AG04450 (cell line): ENCODE measurements at places on chromosomes 3 and 15.

GRCh38 chr15:48833526-48834239 lies 22.8 kb upstream of the CEP152 start:
- DNase-seq, result no peak

GRCh38 chr15:51281368-51281967 lies 56.9 kb downstream of the CYP19A1 start:
- DNase-seq, result no peak

DNA sequence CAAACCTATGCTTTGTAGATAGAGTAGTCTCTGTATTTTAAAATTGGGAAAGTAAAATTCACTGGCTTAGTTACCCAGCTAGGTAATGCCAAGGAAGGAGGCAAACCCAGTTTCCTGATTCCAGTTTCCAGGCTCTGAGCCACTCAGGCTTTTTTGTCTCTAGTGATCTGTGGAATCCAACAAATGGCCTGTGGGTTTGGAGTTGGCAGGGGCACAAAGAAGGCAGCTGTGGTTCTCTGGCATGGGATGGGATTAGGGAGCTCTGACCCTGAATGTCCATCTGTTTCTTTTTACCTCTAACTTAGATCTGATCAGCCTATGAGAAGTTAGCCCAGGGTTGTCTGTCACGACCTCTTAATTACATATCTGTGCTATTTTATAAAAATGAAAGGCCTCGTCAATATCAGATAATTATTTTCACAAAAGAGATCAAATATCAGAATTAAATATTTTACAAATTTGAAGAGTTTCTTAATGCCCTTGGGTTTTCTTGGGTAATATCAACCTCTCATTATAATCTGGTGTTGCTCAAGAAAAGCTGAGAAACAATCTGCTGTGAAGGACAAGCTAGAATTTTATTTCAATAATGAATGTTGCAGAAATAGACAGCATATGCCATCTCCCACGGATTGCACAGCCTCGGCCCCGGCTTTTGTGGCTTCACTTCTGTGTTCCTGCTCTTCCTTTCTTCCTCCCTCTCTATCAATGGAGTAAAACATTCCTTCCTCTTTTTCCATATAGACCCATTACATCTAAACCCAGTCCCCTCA lies 63.7 kb upstream of the DAZL start:
- DNase-seq, result no peak

DNA sequence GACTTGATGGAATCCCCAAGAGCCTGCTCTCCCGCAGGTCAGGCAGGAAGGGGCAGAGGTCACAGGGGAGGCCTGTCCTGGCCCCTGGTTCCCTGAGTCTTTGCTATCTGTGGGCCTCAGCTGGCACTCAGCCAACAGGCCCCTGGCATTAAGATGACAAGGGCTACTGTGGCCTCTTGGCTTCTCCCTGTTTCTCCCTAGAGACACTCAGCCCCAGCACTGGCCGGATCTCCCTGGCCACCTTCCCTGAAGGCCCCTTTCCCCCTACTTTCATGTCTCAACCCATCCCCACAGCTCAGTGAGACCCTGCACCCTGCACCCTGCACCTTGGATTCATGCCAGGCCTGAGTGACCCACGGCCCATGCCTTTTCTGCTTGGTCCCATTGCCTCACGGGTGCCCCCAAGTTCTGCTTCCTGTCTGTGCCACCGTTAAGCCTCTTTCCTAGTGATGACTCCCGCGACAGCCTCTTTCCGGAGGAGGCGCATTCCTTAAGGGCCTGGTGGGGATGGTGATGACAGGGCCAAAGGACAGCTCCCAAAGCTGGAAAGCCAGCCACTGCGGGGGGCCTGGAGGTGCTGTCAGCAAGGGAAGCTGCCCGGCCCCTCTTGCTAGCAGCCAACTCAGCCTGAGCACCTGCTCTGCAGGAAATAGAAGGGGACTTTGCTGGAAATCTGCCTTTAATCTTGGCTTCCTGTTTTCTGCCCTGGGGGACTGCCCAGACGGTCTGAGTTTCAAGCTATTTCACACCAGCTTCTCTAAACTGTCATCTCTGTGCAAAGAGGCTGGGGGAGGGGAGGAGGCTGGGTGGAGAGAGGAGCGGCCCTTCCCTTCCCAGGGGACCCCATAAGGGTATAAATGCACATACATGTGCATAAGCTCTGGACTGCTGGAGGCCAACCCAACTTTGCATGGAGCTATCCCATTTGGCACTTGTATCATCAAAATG lies 4.8 kb upstream of the CSK start:
- no peak for DNase-seq

DNA sequence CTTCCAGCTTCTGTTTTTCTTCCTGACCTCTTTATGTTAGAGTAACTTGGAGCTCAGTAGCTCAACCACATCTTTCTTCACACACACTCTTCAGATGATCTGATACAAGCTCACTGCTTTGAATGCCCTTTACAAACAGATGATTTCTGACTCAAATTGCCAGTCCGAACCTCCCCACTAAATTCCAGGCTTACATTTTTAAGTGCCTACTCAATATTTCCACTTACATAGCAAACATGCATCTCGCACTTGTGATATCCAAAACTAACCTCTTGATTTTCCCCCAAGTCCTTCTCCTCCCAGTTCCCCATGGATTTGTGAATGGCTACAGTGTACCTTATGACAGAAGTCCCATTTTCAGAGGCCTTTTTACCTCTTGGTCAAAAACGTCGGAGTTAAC lies 139.1 kb downstream of the GBE1 start:
- no peak for DNase-seq

GRCh38 chr15:40747685-40748631 lies 7.1 kb downstream of the RMDN3 start:
- DNase-seq, result no peak

GRCh38 chr15:67691450-67691849 lies 133.9 kb upstream of the SKOR1 start:
- no peak for DNase-seq

- no peak for DNase-seq
Measured at GRCh38 chr15:69531665-69532027, 79.0 kb downstream of the RPLP1 start.

DNA sequence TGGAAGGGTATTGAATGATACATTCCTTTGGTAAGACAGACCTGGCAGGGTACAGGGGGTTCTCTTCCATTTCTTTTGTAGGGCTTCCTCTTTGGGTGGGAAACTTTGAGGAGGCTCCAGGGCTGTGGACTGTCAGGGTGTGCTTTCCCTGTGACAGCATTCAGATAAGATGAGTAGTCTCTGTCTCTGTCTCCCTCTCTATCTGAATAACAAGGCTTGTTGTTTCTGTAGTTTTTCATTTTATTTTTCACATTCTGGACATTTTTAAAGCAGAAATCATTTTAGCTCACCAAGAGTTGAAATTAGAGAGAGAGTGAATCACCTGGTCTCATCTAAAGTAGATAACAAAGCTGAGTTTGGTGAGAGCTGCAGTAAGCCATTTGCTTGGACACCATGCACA lies 100.8 kb upstream of the TPM1 start:
- no peak for DNase-seq

- peak; percentile 86 for DNase-seq
Measured at GRCh38 chr15:40906091-40906990, 12.1 kb downstream of the VPS18 start.

DNA sequence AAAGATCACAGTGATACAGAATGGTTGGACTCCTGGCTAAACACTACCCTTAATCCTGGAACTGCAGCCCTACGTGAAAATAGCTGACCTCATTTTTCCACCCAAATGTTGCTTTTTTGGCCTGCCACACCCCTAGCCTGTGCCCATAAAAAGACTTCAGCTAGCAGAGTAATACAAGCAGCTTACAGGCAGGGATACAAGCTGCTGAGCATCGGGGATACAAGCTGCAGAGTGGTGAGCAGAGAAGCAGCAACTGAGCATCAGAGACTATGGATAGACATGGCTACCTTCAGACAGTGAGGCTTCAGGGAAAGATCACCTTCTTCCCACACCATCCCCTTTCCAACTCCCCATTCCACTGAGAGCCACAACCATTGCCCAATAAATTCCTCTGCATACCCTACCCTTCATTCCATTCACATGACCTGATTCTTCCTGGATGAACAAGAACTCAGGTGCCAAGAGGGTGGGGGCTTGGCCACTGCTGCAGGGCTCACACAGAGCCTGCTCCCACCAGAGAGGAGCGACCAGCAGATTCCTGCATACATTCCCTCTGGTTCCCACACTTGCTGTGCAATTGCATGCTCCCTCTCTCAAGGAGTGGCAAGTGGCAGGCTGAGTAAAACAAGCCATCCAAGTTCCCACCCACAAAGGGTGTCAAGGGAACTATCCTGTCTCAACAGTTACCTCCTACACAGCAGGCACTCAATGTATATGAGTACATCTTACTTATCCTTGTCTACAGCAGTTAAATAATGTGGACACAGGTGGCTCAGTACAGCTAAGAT lies 217.5 kb downstream of the ALCAM start:
- DNase-seq, result no peak

- peak; percentile 92 for DNase-seq
Measured at GRCh38 chr15:39362821-39363561, 217.9 kb upstream of the THBS1 start.

GRCh38 chr3:150409512-150410310 lies 1.6 kb downstream of the TSC22D2 start:
- no peak for DNase-seq

DNA sequence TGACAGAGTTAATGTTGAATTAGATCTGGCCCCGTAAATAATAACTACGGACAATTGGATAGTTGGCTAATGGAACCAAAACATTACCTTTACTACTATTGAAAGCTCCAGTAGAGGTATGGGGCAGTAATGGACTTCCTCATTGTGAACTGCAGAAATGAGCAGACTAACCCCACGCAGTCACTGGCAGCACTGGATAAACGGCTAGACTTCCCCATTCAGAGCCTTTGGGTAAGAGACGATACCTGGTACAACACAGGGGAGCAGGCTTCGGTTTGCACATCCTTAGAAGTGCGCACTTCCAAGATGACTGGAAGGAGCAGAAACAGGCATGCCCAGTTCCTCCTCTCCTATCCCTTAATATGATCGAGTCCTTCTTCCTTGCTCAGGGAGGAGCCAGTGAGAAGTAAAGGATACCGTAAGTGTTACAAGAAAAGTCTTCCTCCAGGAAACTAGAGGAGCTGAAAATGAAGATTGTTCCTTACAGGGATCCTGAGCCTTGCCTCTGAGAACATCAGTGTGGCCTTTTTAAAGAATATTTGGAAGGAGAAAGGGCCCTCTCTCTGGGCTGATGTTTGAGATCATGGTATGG lies 100.5 kb upstream of the NECTIN3 start:
- no peak for DNase-seq

DNA sequence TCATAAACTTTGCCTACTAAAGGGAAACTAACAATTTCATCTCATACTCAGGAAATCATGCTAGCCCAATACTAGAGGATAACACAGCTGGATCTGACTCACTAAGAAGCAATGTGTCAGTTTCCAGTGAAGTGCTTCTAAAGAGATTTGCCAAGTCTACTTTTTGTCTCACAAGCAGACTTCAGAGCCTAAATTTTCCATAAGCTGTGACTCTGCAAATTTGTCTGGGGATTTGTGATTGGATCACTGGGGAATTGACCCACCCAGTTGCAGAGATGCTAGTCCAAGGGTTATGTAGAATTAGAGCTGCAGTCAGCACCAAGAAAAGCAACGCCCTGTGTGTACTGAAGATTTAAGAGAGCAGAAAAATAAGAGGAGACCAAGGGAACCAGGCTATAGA lies 647.1 kb downstream of the NTRK3 start:
- DNase-seq, result peak; percentile 87

DNA sequence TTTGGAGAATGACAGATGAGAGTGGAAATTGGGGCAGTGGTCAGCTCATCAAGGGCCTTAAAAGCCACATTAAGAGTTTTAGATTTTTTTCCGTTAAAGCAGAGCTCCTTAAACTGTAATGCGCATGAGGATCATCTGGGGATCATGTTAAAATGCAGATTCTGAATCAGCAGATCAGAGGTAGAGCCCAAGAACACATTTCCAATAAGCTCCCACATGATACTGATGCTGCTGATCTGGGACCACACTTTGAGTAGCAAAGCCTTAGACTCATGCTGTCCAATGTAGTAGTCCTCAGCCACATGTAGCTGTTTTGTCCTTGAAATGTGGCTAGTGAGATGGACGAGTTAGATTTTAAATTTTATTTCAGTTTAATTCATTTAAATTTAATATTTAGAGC lies 26.3 kb upstream of the POMGNT2 start:
- DNase-seq, result no peak

DNA sequence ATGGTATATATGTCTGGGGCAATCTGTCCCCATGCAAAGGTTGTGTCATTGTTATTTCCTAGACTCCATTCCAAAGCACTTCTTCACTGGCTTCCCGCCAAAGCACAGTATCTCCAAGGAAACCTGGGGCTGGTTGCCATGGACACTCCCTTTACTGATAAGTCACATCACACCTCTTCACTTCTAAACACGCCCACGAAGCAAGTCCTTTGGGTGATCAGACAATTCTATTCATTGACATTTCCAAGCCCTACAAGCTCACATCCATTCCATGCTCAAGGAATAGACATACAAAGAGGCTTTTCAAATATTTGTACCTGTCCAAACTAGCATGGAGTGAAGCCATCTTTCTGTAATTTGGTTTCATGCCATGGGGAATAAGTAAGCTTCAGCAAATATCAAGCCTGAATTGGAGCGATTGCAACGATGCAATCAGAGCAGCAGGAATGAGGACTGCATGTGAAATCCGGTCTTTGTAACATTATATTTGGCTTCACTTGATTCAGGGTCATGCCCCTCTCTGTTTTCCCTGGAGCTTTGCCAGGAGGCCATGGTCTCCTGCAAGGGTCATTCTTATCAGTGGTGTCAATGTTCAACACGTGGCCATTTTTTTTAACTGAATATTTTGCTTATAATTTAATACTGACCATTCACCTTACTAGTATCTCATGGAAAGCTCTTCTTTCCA lies 201.6 kb upstream of the TMC3 start:
- DNase-seq, result no peak

GRCh38 chr3:177190756-177191681 lies 6.3 kb downstream of the TBL1XR1 start:
- DNase-seq, result no peak

- no peak for DNase-seq
Measured at GRCh38 chr3:55537129-55537528, 50.0 kb upstream of the WNT5A start.

DNA sequence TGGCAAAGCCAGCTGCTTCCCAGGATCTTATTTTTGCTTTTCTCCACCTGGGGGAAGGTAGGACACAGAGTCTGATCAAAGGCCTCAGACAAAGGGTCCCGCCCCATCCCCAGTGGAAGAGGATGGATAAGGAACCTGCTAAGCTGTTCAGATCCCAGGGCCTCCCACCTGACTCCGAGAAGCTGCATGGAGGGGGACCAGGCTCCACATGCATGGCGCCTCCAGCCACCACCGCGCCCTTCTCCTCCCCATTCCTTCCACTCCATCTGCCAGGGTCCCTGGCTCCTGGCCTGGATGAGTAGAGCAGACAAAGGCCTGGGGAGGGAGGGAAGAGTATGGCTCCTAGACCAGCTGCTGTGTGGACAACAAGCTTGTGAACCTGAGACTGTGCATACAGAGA lies 20.0 kb upstream of the CRABP1 start:
- no peak for DNase-seq

- no peak for DNase-seq
Measured at GRCh38 chr3:171873580-171873979, 30.4 kb downstream of the TMEM212 start.

GRCh38 chr3:36993326-36994283 lies at the start of gene MLH1:
Gene MLH1 (plus strand): TSS chr3:36993518. CDS start chr3:36993548, 30 bp downstream.
- DNase-seq, result peak; percentile 100
